Stimulated activated CD8-positive, alpha-beta memory T cell treated with anti-CD3 and anti-CD28 coated beads, Interleukin-4, amount 100 ng/mL, for 1 hour (primary cell): ENCODE measurements at places on chromosomes 13 and 19.

- DNase-seq, result no peak
Observed at GRCh38 chr13:75550159-75550567, 572 bp downstream of the UCHL3 start.

DNA sequence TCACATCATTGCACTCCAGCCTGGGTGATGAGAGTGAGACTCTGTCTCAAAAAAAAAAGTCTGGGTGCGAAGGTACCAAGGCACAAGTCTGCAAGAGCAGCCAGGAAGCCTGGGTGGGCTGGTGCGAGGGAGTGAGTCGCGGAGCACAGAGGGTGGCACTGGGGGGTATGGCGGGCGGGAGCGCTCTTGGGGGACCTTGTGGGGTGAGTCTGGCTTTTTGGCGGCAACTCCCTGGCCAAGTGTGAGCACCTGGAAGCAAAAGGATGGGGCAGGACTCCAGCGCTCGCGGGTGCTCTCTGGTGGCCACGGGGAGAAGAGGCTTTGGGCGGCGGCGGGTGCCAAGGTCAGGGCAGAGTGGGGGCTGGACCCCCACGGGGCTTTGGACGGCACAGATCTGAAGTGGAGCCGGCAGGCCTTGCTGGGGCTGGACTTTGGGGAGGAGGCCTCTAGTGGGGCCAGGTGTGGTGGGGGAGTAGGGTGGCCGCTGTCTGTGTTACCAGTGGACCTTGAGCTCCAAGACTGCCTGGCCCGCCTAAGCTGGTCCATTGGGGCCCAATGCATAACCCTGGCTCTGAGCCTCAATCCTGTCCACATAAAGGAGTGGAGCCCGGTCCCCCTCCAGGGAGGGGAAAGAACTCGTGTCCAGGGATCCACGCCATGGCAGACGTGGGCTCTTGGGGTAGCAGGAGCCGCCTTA is 1.6 kb downstream of the P2RY11 start:
- DNase-seq, result no peak

DNA sequence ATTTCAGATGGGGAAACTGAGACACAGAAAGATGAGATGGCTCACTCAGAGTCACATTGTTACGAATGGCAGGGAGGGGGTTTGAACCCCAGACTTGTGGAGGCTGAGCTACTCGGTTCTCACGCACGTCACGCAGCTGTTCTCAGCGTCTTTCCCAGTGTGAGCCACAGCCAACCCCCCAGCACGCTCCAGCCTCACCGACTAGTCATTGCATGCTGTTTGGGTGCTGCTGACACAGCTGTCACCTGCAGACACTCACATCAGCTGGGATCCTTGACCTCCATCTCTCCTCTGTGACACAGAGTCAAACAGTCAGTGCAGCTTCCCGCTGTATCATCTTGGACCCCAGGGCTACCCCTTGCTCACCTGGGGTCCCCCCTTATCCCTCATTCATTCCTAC is 2.4 kb upstream of the NCAN start:
- DNase-seq, result no peak

DNA sequence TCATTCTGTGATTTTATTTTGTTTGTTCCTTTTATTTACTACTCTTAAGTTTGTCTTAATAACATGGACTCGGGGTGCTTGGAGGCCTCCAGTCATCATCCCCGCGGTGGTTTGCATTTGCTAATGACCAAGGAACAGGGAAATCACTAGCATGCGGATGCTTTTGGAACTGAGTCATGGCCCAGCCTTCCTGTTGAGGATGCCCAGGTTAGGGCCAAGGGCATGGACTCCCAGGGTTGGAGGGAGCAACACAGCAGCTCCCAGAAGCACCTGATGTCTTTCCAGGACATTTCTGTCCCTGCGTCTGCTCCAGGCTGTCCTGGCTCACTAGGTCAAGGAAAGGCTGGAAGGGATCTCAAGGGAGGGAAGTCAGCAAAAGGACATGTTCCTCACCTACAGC is 423.7 kb upstream of the TSHZ3 start:
- no peak for DNase-seq

DNA sequence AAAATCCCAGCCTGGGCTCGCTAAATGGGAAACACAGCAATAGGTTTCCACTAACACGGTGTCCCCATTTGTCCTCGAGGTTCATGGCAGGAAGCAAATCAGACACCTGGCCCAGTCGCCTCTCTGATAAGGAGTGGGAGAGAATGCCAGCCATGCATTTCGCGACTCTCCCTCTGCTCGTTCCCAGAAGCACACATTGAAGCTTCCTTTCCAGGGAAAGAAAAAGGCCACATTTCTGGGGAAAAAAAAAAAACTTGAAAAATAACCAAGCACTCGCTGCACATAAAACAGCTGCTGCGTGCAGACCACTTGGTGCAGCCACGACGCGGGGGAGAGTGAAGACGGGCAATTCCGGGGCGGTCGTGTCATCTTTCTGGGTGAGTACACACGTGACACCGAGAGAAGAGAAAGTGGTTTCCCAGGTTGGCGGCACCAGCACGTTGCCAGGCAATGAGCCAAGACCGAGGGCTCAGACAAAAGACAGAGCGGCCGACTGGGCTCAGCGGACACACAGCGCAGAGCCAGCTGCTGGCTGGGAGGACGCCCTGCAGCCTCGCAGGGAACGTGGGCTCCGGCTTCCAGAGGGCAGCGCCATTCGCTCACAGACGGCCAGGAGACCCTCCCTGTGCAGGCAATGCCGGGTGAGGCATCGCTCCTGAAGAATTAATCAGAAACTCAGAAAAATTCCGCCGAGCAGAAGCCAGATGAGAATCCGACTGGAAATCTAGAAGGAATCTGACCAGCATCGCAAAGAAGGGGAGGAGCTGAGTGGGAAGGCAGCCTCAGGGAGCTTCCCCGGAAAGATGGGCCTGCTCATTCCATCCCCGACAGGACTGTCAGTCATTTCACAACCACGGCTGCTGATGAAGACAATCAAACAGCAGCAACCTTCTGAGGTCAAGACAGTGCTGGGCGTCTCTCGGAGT is 83.2 kb upstream of the IRS2 start:
- no peak for DNase-seq

DNA sequence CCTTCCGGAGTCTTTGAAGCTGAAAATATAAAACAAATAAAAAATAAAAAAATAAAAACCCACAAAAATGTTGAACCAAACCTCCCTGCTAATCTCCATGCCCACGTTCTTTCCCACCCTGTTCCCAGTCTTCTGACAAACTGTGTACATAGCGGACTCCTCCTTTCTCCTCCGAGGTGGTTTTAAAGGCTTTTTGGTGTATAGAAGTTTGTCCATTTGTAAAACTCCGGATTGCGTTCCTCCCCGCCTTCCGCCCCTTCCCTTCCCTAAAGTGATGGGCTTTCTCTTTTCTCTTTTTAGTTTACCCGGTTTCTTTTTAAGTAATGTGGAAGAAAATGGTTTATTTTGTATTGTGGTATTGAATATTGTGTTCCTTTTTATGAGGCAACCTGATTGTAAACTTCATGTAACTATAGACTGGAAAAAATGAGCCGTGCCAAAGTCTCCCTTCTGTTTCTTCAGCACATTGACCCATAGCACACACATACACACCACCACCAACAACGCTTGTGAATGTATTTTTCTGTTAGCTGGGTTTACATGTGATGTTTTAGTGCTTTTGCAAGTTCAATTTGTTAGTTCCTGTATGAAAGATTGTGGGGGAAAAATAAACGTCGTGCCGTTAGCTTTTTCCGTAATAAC is 4.4 kb downstream of the ZIC2 start:
- no peak for DNase-seq

DNA sequence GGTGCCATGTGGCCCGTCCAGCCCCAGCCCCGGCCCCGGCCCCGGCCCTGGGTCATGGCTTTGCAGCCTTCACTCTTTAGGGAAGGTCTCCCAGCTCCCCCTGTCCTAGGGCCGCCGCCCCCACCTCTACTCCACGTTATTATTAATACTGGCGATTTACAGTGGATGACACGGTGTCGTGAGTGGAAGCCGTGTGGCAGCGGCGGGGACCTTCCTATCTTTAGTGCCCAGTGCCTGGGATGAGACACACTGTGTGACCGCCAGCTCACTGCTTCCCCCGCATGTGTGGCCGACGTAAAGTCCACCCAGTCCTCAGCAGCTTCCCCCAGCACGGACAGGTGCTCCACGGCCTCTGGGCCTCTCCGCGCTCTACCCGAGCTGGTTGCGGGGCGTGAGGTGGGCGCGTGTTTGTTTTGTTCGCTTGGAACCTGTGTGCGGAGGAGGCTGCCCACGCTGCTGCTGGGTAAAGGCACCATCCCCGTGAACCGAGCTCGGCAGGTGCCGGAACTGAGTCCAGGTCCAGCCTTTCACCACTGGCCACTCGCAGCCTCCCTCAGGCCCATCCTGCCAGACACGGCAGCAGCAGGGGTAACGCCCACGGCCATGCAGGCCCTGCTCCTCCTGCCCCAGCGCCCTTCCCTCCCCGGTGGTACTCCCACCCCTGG is 70.9 kb upstream of the MCF2L start:
- no peak for DNase-seq

- no peak for DNase-seq
Observed at GRCh38 chr13:23871616-23872220, 17.5 kb downstream of the MIPEP start.

DNA sequence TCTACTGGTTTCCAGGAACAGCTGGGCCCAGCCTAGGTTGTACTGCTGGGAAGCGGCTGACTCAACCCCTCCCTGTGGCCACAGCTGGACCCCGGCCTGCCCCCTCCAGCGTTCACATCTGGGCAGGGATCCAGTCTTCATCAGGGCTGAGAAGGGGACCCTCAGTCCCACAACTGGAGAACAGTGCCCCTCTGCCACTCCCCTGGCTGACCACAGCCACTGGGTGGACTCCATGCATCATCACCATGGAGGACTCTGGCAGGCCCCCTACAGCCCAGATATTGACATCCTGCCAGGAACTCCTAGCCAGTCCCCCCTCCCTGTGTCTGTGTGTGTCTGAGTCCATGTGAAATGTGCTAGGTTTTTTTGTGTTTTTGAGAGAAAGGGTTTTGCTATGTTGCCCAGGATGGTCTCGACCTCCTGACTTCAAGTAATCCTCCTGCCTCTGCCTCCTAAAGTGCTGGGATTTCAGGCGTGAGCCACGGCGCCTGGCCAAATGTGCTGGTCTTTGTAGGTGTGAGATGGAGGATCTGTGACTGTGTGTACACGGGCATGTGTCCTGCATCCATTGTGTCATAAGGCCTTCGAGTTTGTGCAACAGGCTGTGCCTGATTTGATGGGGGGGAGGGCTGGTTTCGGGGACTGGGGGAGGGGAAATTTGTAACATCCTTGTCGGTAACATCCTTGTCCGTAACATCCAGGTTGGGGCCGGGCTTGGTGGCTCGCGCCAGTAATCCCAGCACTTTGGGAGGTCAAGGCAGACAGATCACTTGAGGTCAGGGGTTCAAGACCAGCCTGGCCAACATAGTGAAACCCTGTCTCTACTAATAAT is 4.0 kb upstream of the HOOK2 start:
- DNase-seq, result no peak

DNA sequence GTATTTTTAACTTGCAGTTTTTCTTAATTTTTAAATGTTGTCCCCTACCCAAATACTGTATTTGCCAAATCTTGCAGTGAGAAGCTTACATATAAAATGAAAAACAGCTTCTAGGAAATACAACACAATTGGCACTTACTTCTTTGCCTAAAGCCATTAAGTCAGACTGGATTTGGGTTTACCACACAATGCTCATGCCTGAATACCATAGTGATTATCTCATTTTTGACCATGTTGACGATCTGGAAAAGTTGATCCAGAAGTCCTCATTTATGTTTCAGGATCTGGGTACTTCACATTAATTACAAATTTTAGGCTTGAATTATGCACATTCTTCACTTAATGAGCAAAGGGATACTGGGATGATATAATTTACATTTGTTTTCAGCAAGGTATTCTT is 2.4 kb downstream of the RNF6 start:
- DNase-seq, result no peak

GRCh38 chr13:98069985-98070384 is 72.9 kb upstream of the FARP1 start:
- no peak for DNase-seq

GRCh38 chr13:95492044-95492801 is 60.3 kb upstream of the CLDN10 start:
- DNase-seq, result no peak

DNA sequence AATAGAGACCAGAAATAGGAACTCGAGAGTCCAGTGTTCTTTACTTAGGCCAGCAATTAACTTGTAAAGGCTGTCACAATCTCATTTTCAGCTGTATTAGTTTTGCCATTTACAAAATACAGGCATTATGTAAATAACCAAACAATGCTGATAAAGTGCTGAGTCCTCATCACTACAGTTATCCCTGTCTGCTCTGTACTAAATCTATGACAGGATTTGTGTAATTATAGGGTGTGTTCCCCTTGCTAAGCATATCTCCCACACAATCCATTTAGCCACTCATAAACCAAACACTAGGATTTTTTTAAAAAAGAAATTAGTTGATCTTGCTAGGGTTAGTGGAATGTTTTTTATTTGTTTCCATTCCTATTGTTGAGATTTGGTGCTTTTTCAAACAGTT is 23.2 kb downstream of the PDX1 start:
- no peak for DNase-seq

DNA sequence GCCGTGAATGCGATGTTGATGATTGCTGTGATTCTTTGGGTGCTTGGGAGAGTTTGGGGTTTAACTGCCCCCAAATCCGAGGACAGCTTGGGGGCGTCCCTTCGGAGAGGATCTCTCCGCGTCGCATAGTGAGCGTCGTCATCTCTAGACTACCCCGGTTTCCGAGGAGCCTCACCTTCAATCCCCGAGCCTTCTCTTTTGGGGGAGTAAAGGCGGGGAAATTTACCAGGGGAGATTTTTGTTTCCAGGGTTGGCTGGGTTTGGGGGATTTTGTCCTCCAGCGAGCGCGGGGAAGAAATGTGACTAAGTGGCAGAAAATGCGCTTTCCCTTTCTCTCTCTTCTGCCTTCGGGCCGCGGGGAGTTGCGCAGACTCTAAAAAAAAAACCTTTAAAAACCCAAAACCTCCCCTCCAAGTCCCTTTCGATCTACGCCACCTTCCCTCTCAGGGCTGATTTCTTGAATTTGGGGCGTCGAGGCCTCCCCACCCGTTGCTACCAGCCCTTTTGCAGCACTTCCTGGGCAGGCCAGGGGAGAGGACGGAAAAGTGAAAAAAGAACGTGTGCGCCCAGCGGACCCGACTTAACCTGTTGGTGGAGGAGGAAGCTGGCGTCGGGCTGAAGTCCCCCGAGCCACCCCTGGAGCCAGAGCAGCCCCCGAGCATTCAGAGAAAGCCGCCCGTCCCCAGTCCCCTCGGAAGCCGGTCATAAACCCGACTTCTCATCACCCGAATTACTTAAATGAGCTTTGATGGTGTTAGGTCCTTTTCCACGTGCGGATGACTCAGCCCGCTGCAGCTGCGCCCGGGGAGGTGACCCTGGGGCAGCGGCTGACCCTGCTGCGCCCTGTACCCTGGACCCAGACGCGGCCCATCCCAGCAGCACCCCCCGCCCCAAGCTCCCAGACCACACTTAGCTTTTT is 17.7 kb downstream of the NFIX start:
- DNase-seq, result no peak
